Left ventricle myocardium inferior (tissue), 1 donor: ENCODE measurements at places on chromosomes 7 and 10. TPM values are rescaled to one million over a fixed set of nuclear protein-coding genes. Genes with fewer than 3 reads are reported as not detected.

The TRIM74 gene
- total RNA-seq, result not detected

The MACROH2A2 gene
- 17.9 TPM for total RNA-seq

The CYP2W1 gene
- total RNA-seq, result not detected

The ELOVL3 gene
- total RNA-seq, result not detected

The CDHR3 gene
- total RNA-seq, result 11.4 TPM

The SLC39A12 gene
- total RNA-seq, result not detected

The PTN gene
- 11.2 TPM for total RNA-seq

The PGAM2 gene
- total RNA-seq, result 671 TPM

The EFCAB10 gene
- total RNA-seq, result not detected

The CALY gene
- total RNA-seq, result not detected

The AKR1B15 gene
- not detected for total RNA-seq

The CELF2 gene
- 74.9 TPM for total RNA-seq

The IDI2 gene
- 0.33 TPM for total RNA-seq

The TMEM213 gene
- total RNA-seq, result not detected

The MKX gene
- total RNA-seq, result 0.22 TPM

The FGF8 gene
- total RNA-seq, result not detected

- H3K36me3 ChIP-seq, result no peaks in the 10 kb centered on the region
- no peak overlapping the region for H3K4me3 ChIP-seq
- peaks cover 20% of the 10 kb centered on the region for H3K4me1 ChIP-seq
- H3K27ac ChIP-seq, result peak overlapping the region; percentile 27
- H3K27me3 ChIP-seq, result no peaks in the 10 kb centered on the region
- no peak for DNase-seq
Observed at GRCh38 chr10:49253340-49253906, 45.5 kb upstream of the C10orf71 start.

GRCh38 chr7:83072576-83073517 lies 89.8 kb downstream of the PCLO start:
- no peak for DNase-seq
- no peaks in the 10 kb centered on the region for H3K4me1 ChIP-seq
- no peak overlapping the region for H3K27ac ChIP-seq
- no peak overlapping the region for H3K4me3 ChIP-seq
- no peaks in the 10 kb centered on the region for H3K27me3 ChIP-seq

DNA sequence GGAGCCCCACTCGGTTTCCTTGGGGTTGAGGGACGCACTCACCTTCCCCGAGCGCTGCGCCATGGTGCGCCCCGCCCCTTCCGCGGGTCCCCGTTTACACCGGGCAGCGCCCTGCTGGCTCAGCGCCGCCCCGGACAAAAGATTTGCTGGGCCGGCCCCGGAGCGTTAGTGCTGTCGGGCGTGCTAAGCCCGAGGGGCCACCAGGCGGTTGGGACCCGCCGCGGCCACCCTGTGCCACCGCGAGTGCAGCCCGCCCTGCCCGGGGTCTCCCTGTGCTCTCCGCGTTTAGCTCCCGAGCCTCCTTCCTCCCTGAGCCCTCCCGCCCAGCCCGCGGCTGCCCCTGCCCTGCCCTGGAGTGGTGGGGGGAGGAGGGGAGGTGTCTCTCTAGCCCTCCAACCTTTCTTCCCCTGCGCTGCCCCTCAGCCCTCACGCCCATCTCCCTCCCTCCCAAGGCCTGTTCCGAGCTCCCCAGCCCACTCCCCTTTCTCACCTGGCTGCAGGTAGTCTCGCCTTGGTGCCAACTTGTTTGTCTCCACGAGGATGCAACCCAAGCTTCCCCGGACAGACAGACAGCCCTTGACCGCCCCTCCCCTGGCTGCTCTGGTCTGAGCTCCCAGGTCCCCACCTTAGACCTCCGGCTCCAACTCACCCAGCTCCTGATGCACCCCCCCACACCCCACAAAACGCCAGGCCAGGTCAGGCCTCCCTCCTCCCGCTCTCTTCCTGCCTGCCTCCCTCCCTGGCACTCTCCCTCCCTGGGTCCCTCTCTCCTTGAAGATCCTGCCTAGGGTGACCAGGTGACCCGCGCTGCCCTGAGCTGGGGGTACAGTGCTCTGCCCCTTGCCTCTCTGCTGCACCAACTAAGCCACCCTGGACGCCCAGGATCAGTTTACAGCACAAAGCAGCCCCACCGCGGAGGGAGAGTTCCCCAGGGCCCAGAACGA lies at the start of gene CRYGN:
Gene CRYGN, minus strand, starts transcription at position 287 of the 944 bp plus-strand sequence. Its CDS starts 224 bp downstream, at position 63.
- H3K4me3 ChIP-seq, result peak within 1 kb of the TSS; percentile 54
- H3K4me1 ChIP-seq, result peaks cover 17% of the 10 kb centered on the region
- H3K27me3 ChIP-seq, result peaks cover 38% of the 10 kb centered on the region
- DNase-seq, result no peak

DNA sequence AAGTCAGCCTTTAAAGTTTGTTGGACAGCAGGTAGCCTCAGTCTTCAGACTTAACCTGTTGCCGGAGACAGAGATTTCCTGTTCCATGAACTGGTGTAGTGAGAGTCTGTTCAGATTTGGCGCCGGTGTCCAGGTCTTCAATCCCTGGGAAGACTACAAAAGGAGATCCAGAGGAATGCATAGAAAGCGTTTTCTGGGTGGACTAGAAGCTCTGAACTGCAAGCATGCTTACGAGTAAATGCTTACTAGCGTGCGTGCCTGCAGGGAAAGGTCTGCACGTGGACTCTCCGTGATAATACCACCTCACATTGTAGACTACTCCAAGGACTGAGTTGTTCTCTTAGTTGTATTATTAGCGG lies 878 bp downstream of the GLRX3 start:
- H3K36me3 ChIP-seq, result no peaks in the 10 kb centered on the region
- peak overlapping the region; percentile 96 for H3K27ac ChIP-seq
- H3K27me3 ChIP-seq, result no peaks in the 10 kb centered on the region
- peaks cover 61% of the 10 kb centered on the region for H3K4me1 ChIP-seq
- DNase-seq, result no peak
- H3K4me3 ChIP-seq, result peak overlapping the region; percentile 100

DNA sequence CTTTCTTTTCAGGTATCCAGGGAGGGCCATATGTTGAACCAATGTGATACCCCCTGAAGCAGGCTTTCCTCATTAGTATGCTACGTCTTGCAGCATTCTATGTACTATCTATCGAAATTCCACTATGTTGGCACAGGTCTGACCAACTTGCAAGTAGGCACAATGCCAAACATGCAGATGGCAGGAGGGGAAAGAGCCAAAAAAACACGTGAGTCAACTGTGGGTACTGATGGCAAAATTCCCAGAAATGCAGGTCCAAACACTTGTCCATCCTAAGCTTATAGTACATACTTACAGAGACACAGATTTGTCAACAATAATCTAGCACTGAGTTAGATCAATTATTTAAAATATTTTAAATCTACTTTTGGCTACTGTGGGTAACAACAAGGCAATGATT lies 394.9 kb downstream of the DGKB start:
- H3K27ac ChIP-seq, result no peak overlapping the region
- H3K4me3 ChIP-seq, result no peak overlapping the region
- no peaks in the 10 kb centered on the region for H3K27me3 ChIP-seq
- DNase-seq, result no peak
- peaks cover 6% of the 10 kb centered on the region for H3K4me1 ChIP-seq

DNA sequence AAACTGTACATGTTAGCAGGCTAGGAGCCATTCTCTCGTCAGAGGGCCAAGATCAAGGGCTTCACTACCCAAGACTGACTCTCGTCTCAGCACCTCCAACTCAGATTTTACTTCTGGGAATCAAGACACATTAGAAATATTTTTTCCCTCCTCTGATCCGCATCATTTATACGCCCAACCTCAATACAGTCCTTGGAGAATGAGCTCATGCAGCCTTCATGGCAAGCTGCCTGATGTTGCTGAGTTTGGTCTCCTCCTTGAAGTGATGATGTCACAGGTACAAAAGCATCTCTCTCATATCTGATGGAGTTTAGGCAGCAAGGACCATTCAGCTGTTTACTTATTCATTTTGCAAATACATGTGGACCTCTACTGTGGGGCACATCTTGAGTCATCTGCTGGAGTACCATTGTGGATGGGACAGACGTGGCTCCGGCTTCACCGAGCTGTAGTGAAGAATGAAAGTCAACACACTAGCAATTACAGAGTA lies 114.0 kb downstream of the BMPER start:
- H3K27ac ChIP-seq, result no peak overlapping the region
- H3K27me3 ChIP-seq, result no peaks in the 10 kb centered on the region
- H3K4me3 ChIP-seq, result no peak overlapping the region
- no peaks in the 10 kb centered on the region for H3K4me1 ChIP-seq
- no peak for DNase-seq

- H3K4me1 ChIP-seq, result no peaks in the 10 kb centered on the region
- H3K27me3 ChIP-seq, result peaks cover 28% of the 10 kb centered on the region
- H3K36me3 ChIP-seq, result no peaks in the 10 kb centered on the region
- no peak overlapping the region for H3K27ac ChIP-seq
Observed at GRCh38 chr10:120987359-120987758, 136.2 kb downstream of the WDR11 start.

GRCh38 chr7:104135760-104136558 lies 71.9 kb downstream of the ORC5 start:
- H3K36me3 ChIP-seq, result peaks cover 37% of the 10 kb centered on the region
- peaks cover 11% of the 10 kb centered on the region for H3K4me1 ChIP-seq
- no peaks in the 10 kb centered on the region for H3K27me3 ChIP-seq
- H3K4me3 ChIP-seq, result no peak overlapping the region

- no peak overlapping the region for H3K4me3 ChIP-seq
- peaks cover 3% of the 10 kb centered on the region for H3K27me3 ChIP-seq
- no peaks in the 10 kb centered on the region for H3K36me3 ChIP-seq
- peaks cover 55% of the 10 kb centered on the region for H3K4me1 ChIP-seq
- DNase-seq, result no peak
Observed at GRCh38 chr10:114329634-114330365, 74.5 kb downstream of the AFAP1L2 start.

DNA sequence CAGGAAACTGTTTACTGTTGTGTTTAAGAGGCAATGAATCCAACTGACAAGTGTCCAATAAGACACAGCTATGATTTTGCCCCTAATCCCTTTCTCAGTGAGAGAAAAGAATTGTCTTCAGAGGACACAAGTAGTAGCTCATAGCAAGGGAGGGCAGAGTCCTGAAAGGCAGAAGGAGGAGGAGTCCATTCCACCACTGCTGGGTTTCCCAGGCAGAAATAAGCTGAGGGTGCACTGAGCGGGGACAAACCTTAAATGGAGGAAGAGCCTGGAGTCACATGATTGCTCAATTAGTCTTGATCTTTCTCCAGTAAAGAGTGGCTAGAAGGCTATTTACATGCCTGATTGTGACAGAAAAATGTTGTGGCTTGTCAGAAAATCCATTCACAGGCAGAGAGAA lies 573.8 kb downstream of the POM121L12 start:
- DNase-seq, result no peak
- H3K27me3 ChIP-seq, result no peaks in the 10 kb centered on the region
- no peak overlapping the region for H3K27ac ChIP-seq

- H3K36me3 ChIP-seq, result no peaks in the 10 kb centered on the region
- no peak overlapping the region for H3K4me3 ChIP-seq
- peaks cover 28% of the 10 kb centered on the region for H3K27me3 ChIP-seq
Observed at GRCh38 chr7:2517678-2518507, 1.7 kb upstream of the LFNG start.

GRCh38 chr10:133081636-133082035 lies 6.1 kb upstream of the ADGRA1 start:
- H3K4me1 ChIP-seq, result no peaks in the 10 kb centered on the region
- H3K27me3 ChIP-seq, result peaks cover 73% of the 10 kb centered on the region
- no peak for DNase-seq
- H3K36me3 ChIP-seq, result no peaks in the 10 kb centered on the region
- H3K27ac ChIP-seq, result no peak overlapping the region

DNA sequence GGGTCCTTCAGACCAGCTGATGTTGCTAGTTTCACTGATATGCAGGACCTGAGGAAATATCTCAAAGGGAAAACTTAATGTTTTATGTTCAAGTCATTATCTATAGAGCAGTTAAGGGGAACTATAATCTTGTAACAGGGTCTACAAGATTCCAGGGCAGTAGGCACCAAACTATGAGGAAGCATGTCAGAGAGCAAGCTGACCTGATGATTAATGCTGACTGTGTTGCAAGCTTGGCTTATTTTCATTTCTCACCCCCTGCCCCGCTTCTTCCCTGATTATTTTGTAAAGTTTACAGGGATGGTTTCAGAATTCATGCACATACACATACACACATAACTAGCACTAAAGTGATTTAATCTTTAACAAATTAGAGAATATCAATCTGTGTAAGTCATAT lies 84.3 kb upstream of the CACNA2D1 start:
- no peaks in the 10 kb centered on the region for H3K4me1 ChIP-seq
- H3K36me3 ChIP-seq, result no peaks in the 10 kb centered on the region
- no peak overlapping the region for H3K27ac ChIP-seq
- H3K27me3 ChIP-seq, result no peaks in the 10 kb centered on the region

DNA sequence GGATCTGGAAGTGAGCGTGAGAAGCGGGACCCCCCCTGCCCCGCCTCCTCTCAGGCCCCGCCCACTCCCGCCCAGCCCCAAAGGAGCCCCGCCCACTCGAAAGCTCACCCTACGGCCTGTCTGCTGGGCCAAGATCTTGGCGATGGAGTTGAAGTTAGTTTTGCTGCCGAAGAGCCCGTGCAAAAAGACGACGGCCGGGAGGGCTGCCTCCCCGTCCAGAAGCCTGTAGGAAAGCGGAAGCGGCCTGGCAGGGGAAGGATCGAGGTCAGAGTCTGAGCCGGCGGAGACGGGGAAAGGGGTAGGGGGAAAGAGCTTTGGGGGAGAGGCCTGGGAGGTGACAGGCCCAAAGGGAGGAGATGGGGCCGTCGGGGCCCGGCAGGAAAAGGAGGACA lies 386 bp downstream of the ABHD11 start:
- H3K4me1 ChIP-seq, result peaks cover 22% of the 10 kb centered on the region
- H3K36me3 ChIP-seq, result peaks cover 22% of the 10 kb centered on the region
- DNase-seq, result peak; percentile 52
- peak overlapping the region; percentile 90 for H3K4me3 ChIP-seq
- H3K27ac ChIP-seq, result peak overlapping the region; percentile 84

- no peak overlapping the region for H3K4me3 ChIP-seq
- DNase-seq, result no peak
- H3K36me3 ChIP-seq, result no peaks in the 10 kb centered on the region
- H3K27me3 ChIP-seq, result peaks cover 87% of the 10 kb centered on the region
- H3K27ac ChIP-seq, result no peak overlapping the region
Observed at GRCh38 chr7:157464111-157464970, 127.5 kb downstream of the DNAJB6 start.

- no peak overlapping the region for H3K27ac ChIP-seq
- no peak for DNase-seq
- H3K4me1 ChIP-seq, result no peaks in the 10 kb centered on the region
- H3K4me3 ChIP-seq, result no peak overlapping the region
- H3K27me3 ChIP-seq, result no peaks in the 10 kb centered on the region
Observed at GRCh38 chr7:20188567-20188966, 28.6 kb downstream of the MACC1 start.

DNA sequence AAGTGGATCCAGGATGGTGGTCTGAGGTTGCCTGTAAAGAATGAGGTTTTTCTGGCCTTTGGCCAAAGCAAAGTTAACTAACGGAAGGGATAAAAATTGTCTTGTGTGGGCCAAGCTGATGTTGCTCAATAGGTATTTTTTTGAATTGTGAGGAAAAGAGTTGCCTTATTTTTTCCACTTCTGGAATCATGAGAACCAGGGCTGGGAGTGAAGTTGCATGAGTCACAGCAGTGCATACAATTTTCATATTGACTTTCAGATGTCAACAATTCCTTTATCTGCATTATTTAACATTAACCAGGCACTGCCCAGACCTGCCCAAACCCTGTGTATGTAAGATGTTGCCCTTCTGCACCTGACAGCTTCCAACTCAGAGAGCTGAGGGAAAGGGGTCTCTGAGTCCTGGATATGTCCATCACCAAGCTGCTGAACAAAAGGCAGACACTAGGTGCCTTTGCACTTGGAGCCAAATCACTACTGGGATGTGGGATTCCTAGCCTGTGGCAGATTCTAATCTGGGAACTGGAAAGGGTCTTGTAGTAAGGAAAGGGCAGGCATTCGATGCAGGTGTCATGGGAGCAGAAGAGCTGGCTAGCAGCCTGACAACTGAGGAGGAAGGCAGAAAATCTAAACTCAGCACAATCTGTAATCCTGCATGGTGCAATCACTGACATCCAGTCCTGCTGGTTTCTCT lies 52.3 kb upstream of the SLC35B4 start:
- no peak overlapping the region for H3K4me3 ChIP-seq
- H3K27ac ChIP-seq, result no peak overlapping the region
- no peak for DNase-seq
- H3K27me3 ChIP-seq, result peaks cover 73% of the 10 kb centered on the region
- H3K36me3 ChIP-seq, result no peaks in the 10 kb centered on the region
